ENCODE measurements at places on chromosomes 2 and 18. TPM values are rescaled to one million over a fixed set of nuclear protein-coding genes. Genes with fewer than 3 reads are reported as not detected.

Gene DSEL
- 52.3 TPM for total RNA-seq

Gene RAPGEF4
- 2.2 TPM for total RNA-seq

Gene TTC21B
- 20.3 TPM for total RNA-seq

Gene TANC1
- 46.6 TPM for total RNA-seq

Gene STON1
- 14.9 TPM for total RNA-seq

Gene C2orf15
- total RNA-seq: not detected

Gene LAMA3
- total RNA-seq: 9.5 TPM

Gene CYRIA
- total RNA-seq: 1.5 TPM

Gene CXCR1
- total RNA-seq: not detected

Gene KCNG2
- not detected for total RNA-seq

Gene GALM
- total RNA-seq: 18.0 TPM

Gene SERPINB4
- total RNA-seq: not detected

Gene COL6A3
- total RNA-seq: 651 TPM

Gene TBC1D8
- 35.3 TPM for total RNA-seq

Gene ERMN
- total RNA-seq: under 0.01 TPM

Gene TMEM198
- total RNA-seq: 1.3 TPM

Gene SGPP2
- total RNA-seq: not detected

Gene RRM2
- total RNA-seq: 40.6 TPM

Gene KRTCAP3
- 0.13 TPM for total RNA-seq

Gene SIX3
- not detected for total RNA-seq

Gene LIPG
- 0.40 TPM for total RNA-seq

Gene ANKRD62
- not detected for total RNA-seq

Gene CKAP2L
- total RNA-seq: 9.1 TPM

Gene PROKR1
- under 0.01 TPM for total RNA-seq

Gene CNDP1
- not detected for total RNA-seq

Gene ERICH2
- not detected for total RNA-seq

Gene LCT
- not detected for total RNA-seq

Gene MERTK
- 4.9 TPM for total RNA-seq

Gene GTF2A1L
- total RNA-seq: 3.5 TPM

Gene DSC1
- not detected for total RNA-seq

Gene CROCC2
- under 0.01 TPM for total RNA-seq

Gene RAB6D
- total RNA-seq: not detected

Gene FZD7
- 7.4 TPM for total RNA-seq
